GDM1 (cell line): ENCODE measurements at places on chromosomes 16 and 17.

DNA sequence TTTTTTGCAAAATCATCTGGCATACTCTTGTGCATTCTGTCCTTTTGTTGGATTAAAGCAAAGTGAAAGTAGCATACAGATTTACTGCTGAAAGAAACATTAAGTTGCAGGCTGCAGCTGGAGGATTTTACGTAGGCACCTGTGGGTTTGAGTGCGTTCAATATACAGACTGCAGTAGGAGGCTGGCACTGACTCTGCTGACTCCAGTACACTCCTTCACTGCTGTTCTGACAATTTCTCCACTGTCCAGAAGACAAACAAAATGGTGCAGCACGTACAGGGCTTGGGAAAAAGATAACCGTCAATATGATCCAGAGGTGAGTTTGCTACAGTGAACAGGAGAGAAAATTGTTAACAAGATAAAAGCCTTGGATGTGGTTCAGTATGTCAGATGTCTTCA, 73.3 kb downstream of the TANC2 start:
- DNase-seq, result no peak

DNA sequence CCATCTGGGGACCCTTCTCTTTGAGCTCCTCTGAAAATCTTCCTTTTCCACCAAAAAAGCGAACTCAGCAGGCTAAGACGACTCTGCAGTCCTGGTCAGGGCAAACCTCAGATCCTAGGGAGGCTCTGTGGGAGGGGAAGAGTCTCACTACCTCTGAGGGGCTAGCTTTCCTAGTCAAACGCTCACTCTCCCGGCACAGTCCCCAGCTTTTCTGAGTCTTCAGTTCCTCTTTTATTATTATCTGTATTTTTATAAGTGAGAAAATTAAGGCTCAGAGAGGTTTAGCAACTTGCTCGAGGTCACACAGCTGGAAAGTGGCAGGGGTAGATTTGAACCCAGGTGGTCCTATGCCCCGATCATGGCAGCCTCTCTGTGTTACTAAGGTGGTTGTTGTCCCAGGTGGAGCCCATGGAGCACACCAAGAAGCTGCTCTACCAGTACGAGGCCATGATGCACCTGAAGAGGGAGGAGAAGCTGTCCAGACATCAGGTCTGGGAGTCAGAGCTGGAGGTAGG, 9.1 kb upstream of the KATNB1 start:
- no peak for DNase-seq

GRCh38 chr16:73197598-73197997, 149.7 kb upstream of the ZFHX3 start:
- no peak for DNase-seq

DNA sequence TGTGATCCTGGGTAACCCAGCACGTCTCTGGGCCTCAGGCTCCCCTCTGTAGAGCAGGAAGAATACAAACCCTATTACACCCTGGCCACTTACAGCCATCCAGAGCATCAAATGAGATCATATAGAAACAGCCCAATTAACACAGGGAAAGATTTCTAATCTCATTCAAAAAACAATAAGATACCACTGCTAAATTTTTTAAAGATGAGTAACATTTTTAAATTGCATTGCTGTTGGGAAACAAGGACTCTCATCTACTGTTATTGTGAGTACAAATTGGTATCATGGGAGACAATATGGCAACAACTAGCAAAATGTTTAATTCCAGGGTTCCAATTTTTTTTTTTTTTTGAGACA, 41.1 kb downstream of the SRL start:
- DNase-seq, result no peak

DNA sequence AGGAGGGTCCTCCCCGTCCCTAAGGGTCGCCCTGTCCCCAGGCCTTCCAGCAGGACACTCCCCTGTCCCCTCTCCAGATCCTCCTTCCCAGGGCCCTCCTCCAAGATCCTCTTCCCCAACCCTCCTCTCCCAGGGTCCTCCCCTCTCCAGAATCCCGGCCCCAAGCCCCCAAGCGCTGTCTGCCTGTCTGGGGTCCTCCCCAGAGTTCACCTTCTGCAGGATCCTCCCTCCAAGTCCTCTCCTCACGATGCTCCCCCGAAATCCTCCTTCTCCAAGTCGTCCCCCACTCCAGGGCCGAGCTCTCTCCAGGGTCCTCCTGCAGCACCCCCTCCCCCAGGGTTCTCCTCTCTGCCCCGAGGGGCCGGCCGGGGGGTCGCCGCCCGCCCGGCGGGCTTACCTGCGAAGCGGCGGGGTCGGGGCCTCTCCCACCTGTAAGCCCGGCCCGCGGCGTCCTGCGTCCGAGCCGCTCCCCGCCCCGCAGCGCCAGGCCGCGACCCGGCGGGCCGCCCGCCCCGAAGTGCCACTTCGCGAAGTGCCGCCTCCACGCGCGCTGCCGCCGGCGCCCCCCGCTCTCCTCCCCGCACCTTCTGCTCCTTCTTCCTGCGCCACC, 678 bp upstream of the BAIAP2 start:
- no peak for DNase-seq

GRCh38 chr17:29707212-29707571, 84.5 kb upstream of the CORO6 start:
- DNase-seq, result no peak

- DNase-seq, result no peak
These were observed 120.3 kb downstream of the RBFOX3 start for GRCh38 chr17:79490530-79490929.

- no peak for DNase-seq
These were observed at the start of gene FN3K for GRCh38 chr17:82734987-82735866. FN3K (plus strand) TSS chr17:82735615; CDS start chr17:82735637, 22 bp downstream.

GRCh38 chr16:30429418-30429677, 482 bp downstream of the DCTPP1 start:
- DNase-seq, result no peak

GRCh38 chr17:66492561-66493005, 190.2 kb downstream of the PRKCA start:
- DNase-seq, result no peak

DNA sequence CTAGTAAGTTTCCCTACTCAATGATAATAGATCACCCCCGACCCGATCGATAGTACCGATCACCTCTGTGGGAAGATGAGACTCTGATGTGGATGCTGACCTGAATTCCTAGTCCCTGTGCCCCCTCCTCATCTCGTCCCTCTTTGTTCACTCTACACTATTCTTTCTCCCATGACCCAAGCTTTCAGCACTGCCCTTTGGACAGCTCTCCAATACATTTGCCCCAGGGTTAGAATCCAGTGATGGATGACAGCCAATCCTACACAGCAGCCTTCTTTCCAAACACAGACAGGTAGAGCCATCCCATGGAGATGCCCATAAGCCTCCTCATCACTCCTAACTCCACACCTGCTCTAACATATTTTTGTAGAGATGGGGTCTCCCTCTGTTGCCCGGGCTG, 141.1 kb downstream of the GSG1L start:
- no peak for DNase-seq
